ENCODE measurements at places on chromosomes 1 and 21.

DNA sequence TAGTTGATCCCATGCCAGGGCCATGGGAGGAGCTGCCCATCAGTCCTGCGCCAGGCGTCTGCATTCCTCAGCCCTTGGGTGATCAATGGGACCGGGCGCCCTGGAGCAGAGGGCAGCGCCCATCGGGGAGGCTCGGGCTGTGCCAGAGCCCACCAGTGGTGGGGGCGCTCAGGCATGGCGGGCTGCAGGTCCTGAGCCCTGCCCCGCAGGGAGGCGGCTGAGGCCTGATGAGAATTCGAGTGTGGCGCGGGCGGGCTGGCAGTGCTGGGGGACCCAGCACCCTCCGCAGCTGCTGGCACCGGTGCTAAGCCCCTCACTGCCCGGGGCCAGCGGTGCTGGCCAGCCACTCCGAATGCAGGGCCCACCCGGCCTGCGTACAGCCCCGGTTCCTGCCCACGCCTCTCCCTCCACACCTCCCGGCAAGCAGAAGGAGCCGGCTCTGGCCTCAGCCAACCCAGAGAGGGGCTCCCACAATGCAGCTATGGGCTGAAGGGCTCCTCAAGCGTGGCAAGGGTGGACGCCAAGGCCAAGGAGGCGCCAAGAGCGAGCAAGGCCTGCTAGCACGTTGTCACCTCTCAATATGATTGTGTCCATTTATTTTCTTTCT is 238.1 kb upstream of the OLFM3 start:
- DNase-seq, result no peak

DNA sequence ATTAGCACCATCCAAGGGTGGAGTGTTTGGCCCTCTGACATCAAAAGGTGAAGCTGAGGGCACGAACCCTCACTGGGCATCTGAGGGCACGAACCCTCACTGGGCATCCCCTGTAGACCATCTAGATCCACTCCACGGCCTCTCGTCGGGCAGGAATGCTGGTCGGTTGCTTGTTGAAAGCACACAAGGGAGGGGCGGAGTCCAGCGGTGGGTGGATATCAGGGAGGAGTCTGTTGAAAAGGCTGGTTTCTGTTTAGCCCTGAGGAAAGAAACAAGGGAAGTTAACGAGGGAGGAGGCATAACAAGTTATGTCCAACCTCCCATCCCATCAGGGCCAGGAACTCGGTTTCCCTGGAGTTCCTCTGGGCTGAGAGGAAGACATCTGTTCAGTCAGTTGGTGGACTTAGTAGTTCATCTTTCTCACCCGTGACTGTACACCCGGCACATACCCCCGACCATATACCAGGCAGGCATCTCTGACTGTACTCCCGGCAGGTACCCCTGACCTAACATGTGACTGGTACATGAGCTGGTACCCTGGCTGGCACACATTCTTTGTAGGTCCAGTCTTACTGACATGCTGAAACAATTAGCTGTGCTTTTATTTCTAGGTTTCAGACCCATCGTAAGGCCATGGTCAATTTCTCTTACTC is 32.1 kb upstream of the PDE9A start:
- no peak for DNase-seq

GRCh38 chr1:5640845-5641244 is 351.4 kb downstream of the NPHP4 start:
- no peak for DNase-seq

DNA sequence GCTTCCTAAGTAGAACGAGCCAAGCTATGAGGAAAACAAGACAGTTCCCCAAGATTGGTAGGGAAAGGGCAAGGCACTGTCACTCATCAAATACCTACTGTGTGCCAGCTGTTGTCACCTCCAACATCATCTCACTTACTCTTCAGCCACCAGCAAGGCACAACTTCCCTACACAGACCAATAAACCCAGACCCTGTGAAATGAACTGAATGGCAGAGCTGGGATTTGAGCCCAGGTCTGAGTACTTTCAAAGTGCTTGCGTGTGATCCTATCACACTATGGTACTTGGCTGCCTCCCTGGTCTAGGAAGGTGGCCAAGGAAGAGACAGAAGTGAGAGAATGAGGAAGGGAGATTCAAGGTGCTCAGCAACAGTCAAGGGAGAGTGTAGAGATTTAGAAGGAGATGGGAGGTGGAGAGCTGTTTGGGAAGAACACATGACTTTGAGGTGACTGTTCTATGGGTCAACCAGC is 16.7 kb upstream of the TRIM63 start:
- DNase-seq, result no peak

DNA sequence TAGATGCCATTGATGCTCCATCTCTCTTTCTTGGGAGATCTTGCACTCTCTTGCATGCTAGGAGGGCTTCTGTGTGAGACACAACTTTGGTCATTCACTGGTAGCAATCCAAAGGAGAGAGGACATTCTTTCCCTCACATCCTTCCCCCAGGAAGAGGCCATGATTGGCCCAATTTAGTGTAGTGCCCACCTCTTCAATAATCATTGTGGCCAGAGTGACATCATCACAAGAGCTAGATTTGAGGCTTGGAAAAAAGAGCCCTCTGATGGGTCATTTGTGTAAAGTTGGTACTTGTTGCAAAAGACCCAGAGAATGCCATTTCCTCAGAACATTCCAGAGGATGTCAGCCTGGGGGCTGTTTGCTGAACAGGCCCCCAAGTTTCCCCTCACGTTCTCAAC is 30.2 kb downstream of the S100A6 start:
- no peak for DNase-seq

GRCh38 chr1:231028682-231029081 is 11.4 kb downstream of the FAM89A start:
- no peak for DNase-seq

- DNase-seq, result no peak
Observed at GRCh38 chr1:234647245-234647644, 37.3 kb upstream of the IRF2BP2 start.

- DNase-seq, result no peak
Observed at GRCh38 chr1:193212637-193213036, 26.2 kb upstream of the B3GALT2 start.

- DNase-seq, result no peak
Observed at GRCh38 chr1:60668585-60668984, 413.8 kb upstream of the NFIA start.

GRCh38 chr1:67769633-67770256 is 63.5 kb downstream of the GNG12 start:
- DNase-seq, result no peak

DNA sequence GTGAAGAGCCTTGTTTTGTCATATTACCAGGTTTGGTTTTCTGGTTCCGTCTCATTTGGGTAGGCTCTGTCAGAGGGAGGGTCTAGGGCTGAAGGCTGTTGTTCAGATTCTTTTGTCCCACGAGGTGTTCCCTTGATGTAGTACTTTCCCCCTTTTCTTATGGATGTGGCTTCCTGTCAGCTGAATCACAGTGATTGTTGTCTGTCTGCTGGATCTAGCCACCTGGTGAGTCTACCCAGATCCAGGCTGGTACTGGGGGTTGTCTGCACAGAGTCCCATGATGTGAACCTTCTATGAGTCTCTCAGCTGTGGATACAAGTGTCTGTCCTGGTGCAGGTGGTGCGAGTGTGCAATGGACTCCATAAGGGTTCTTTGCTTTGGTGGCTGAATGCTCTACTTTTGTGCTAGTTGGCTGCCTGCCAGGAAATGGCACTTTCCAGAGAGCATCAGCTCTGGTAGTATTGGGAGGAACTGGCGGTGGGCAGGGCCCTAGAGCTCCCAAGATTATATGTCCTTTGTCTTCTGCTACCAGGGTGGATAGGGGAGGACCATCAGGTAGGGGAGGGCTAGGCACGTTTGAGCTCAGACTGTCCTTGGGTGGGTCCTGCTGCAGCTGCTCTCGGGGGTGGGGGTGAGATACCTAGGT is 246.0 kb downstream of the RYR2 start:
- no peak for DNase-seq

DNA sequence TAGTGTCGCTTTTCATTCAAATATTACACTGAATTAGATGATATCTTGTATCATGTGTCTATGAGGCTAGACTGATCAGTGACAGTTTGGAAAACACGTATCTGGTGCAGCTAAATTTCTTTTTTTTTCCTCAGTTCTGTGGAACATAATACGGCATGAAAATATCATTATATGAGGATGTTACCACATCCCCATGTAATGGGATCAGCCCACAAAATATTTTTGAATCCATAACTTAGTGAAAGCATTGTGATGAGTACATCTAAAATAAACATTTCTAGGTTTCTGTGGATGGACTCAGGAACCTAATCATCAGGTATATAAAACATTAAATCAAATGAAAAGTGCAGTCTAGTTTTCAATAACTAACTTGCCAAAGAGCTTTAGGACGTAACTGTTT is 356.3 kb downstream of the USP25 start:
- DNase-seq, result no peak

DNA sequence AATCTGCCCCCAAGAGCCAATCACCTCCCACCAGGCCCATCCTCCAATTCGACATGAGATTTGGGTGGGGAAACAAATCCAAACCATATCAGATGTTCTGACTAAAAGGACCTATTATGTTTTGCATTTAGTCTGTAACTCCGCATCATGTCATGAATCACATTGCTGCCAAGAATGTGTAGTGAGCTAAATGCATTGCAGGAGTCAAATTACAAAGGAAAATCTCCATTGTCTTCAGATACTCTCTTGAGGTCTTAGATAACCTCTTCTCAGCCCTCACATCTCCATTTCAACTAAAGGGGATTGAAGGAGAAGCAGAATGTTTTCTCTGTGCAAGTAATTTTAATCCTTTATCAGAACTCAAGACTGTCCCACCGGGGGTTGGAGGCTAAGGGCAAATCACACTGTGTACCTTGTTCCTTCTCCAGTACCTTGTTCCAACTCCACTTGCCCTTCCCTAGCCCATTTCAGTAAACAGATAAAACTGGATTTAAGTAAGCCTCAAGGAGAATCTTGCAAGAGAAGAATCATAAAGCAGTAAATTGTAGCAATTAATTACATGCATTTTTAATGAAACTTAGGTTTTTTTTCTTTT is 34.1 kb downstream of the EXTL2 start:
- no peak for DNase-seq

- DNase-seq, result no peak
Observed at GRCh38 chr21:33493756-33494155, 2.2 kb upstream of the DNAJC28 start.

GRCh38 chr1:86741947-86742572 is 37.7 kb downstream of the SH3GLB1 start:
- peak; percentile 23 for DNase-seq

GRCh38 chr1:59360170-59360569 is 63.3 kb downstream of the FGGY start:
- DNase-seq, result no peak

DNA sequence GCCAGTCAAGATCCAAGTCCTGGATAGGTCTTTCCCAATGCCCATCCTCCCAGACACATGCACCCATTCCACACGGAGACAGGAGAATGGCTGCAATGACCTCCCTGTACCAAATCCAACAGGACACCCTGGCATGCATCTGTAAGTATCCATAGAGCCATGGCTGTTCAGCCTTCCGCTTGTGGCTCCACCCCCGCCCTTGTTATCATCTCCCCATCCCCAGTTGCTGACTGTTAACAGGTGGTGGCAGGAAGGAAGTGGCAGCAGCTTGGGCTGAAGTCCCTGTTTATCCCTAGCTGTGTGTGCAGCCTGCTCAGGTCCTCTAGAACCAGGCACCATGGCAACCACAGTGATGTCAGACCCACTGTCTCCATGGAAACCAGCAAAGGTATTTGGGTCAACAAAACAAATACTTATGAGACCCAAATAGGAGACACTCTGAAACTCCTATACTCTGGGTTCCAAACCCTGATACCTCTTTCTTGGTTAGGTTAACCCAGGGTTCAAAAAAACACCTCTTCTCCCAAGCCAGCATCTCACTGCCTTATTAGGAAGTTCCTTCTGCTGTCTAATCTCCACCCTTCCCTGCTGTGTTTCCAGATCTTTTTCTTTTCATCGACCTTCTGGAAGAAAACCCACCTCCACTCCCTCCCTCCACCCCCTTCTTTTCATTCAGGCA is 721 bp downstream of the PBXIP1 start:
- DNase-seq, result no peak

DNA sequence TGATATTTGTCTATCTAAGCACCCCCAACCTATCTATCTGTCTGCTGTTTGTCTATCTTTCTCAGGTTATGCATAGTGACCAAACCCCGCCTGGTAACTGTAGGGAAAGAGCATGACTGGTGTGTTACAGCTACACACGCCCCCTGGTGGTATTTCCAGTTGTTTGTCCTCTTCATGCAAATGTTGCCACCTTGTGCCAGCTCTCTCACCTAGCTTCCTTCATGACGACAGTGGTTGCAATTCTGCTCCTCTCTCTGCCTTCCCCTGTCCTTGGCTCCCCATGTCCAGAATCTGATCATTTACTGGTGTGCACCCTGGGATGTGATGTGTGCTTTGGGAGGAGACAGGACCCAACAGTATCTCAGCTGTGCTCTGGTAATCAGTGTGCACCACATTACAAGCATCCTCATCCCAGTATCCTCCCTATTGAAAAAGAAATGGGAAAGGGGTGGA is 8.1 kb upstream of the INKA2 start:
- peak; percentile 45 for DNase-seq

DNA sequence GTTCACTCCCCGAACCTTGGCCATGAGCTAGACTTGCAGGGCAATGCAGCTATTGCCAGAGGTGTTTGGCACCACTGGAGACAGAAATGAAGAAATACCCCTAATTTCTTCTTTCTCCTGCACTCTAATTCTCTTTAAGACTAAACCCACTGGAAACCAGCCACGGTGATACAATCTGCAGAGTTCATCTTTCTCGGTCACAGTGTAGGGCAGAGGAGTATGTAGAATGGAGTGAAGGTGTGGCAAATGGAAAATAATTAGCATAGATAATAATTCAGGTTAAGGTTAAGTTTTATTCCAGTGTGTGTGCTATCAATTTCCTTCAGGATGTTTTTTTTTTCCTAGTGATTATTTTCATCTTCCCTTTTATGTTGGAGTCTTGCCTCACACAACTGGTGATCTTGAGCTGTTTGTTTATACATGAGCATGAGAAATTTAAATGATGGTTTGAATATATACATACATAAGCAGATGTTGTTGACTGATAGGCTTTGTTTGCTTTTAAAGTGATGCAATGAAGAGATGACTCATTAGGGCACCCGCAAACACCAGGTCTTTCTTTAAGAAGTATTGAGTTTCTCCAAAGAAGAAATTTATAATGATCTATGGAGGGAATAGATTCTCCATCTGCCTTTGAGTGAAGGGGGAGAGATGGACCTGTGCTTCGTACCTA is 81.9 kb downstream of the SPATA17 start:
- no peak for DNase-seq

GRCh38 chr1:60813071-60813470 is 269.3 kb upstream of the NFIA start:
- DNase-seq, result no peak

- no peak for DNase-seq
Observed at GRCh38 chr1:170461291-170461747, 70.6 kb upstream of the GORAB start.
